Hindlimb muscle (tissue), 1 donor: ENCODE measurements at places on chromosomes 11 and 22. TPM values are rescaled to one million over a fixed set of nuclear protein-coding genes. Genes with fewer than 3 reads are reported as not detected.

CALCA gene
- not detected for polyA plus RNA-seq

LRRC10B gene
- polyA plus RNA-seq = not detected

DDI1 gene
- polyA plus RNA-seq = not detected

CHADL gene
- polyA plus RNA-seq = 4.9 TPM

MPZL3 gene
- 0.52 TPM for polyA plus RNA-seq

CYP2D6 gene
- polyA plus RNA-seq = 1.4 TPM

DNHD1 gene
- 8.8 TPM for polyA plus RNA-seq

YPEL4 gene
- polyA plus RNA-seq = 1.9 TPM

KDM4D gene
- polyA plus RNA-seq = 1.5 TPM

LRP5 gene
- 55.0 TPM for polyA plus RNA-seq

SCN3B gene
- 45.1 TPM for polyA plus RNA-seq

TIMM10B gene
- 13.8 TPM for polyA plus RNA-seq

OR5P2 gene
- polyA plus RNA-seq = not detected

PDE2A gene
- polyA plus RNA-seq = 22.4 TPM

OR56A1 gene
- not detected for polyA plus RNA-seq

OR8B4 gene
- polyA plus RNA-seq = not detected

SLC17A6 gene
- not detected for polyA plus RNA-seq

NUMA1 gene
- polyA plus RNA-seq = 215 TPM

KRTAP5-9 gene
- not detected for polyA plus RNA-seq

KRTAP5-3 gene
- polyA plus RNA-seq = not detected

MMP7 gene
- 0.18 TPM for polyA plus RNA-seq

FADD gene
- 9.9 TPM for polyA plus RNA-seq

APOBEC3B gene
- polyA plus RNA-seq = 3.1 TPM

PTPRCAP gene
- polyA plus RNA-seq = 0.67 TPM

RAPSN gene
- polyA plus RNA-seq = 126 TPM

CHCHD10 gene
- polyA plus RNA-seq = 53.5 TPM

TMEM126A gene
- 30.2 TPM for polyA plus RNA-seq

HNRNPUL2 gene
- 43.6 TPM for polyA plus RNA-seq

SCGB2A2 gene
- polyA plus RNA-seq = not detected

UPK3A gene
- polyA plus RNA-seq = not detected

ARVCF gene
- polyA plus RNA-seq = 134 TPM

TRIM6 gene
- 1.1 TPM for polyA plus RNA-seq

CATSPERZ gene
- not detected for polyA plus RNA-seq

PGA5 gene
- 1.1 TPM for polyA plus RNA-seq

PGM2L1 gene
- 4.6 TPM for polyA plus RNA-seq
